ENCODE measurements at places on chromosomes 5 and 9. TPM values are rescaled to one million over a fixed set of nuclear protein-coding genes. Genes with fewer than 3 reads are reported as not detected.

DNA sequence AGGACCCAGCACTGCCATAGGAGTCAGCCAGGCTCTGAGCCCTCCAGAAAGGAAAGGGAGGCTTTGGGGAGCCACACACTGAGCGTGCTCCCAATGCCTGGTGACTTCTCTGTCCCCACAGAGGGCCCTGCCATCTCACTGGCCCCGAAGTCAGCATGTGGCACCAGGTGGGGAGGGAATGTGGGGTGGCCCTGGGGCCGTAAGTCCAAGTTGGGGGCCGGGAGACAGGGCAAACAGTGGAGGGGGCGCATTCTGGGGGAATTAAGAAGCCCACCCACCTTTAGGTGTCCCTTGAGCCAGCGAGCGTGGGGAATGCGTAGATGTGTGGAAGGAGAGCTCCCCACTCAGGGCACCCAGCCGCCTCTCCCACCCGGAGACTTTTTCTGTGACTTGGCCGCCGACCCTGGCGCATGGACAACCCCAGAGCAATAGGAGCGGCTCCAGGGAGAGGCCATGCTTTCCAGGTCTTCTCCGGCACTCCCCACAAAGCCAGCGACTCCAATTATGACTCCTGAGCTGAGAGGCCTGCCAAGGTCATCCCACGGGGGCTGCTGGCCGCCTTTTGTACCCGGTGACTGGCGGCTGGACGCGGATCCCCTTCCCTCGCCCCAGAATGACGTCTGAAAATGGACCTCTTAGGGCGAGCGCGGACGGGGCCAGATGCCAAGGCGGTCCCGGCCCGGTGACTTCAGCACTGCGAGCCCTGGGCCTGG is 9.8 kb downstream of the IRX1 start:
- DNase-seq = no peak

- DNase-seq = no peak
These were observed 173.2 kb downstream of the CCDC192 start for GRCh38 chr5:127876384-127876783.

- no peak for DNase-seq
These were observed 76.0 kb downstream of the ERBIN start for GRCh38 chr5:66002415-66002814.

The CMBL gene
- total RNA-seq = 30.2 TPM

- DNase-seq = no peak
These were observed 39.2 kb upstream of the PDE8B start for GRCh38 chr5:77171141-77171910.

The GPSM1 gene
- total RNA-seq = 90.6 TPM
